Esophagus muscularis mucosa (tissue), 4 donors: ENCODE measurements at places on chromosomes 3 and 15. TPM values are rescaled to one million over a fixed set of nuclear protein-coding genes. Genes with fewer than 3 reads are reported as not detected.

DNA sequence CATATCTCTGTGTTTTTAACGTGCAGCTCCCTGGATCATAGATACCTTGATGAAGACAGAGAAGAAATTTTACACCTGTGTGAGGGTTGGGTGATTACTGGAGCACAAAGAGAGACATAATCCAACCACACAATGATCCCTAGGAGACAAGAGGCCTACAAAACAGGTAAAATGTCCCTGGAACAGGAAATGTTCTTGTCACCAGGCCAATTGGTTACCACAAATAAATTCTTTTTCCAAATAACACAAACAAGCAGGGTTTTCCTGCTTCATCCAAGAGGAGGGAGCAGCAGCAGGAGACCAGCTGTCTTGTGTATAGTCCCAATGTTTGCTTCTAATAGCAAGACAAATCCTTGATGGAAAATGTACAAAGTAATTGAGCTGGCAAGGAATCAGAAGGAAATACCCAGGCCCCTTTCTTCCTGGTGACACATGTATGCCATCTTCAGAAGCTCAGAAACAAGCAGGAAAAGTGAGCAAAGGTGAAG, 1.4 kb downstream of the MGLL start:
- DNase-seq = no peak

CLDN16 gene
- not detected for total RNA-seq

DNA sequence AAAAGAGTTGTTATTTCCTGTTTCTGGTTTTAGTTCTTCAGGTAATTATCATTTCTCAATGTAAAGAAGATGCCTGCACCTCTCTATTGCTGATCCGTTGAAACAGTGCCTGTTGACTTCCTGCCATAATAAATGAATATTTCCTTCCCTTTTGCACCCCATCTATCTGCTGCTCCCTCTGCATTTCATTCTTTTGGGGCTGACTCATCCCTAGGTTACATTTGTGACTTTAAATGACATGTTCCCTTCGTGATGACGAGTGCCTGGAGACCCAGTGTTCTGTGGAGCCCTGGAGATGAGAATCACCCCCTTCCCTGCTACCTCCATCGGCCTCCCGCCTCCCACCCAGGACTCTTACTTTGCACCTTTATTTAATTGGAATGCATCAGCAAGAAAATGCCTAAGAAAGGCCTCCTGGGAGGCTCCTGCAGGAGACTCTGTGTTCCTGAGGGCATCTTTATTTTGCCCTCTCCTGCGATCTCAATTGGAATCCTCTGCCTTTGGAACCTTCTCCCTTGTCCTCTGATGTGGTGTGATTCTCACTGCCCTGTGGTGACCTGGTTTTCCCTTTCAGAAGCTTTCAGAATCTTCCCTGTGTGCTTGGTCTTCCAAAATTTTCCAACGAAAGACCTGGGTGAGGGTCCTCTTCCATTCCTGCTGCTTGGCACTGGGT, 13.7 kb downstream of the LRRK1 start:
- no peak for DNase-seq

GRCh38 chr15:56963126-56963525, 44.7 kb downstream of the TCF12 start:
- no peak for DNase-seq

GRCh38 chr15:78396186-78396814, 41.7 kb upstream of the IREB2 start:
- no peak for DNase-seq

GRCh38 chr15:40331026-40331425, 7.5 kb downstream of the INAFM2 start:
- DNase-seq = no peak

KLHDC8B gene
- 78.6 TPM for total RNA-seq

CELSR3 gene
- total RNA-seq = 1.3 TPM
